ENCODE measurements at places on chromosomes 2 and 18.

DNA sequence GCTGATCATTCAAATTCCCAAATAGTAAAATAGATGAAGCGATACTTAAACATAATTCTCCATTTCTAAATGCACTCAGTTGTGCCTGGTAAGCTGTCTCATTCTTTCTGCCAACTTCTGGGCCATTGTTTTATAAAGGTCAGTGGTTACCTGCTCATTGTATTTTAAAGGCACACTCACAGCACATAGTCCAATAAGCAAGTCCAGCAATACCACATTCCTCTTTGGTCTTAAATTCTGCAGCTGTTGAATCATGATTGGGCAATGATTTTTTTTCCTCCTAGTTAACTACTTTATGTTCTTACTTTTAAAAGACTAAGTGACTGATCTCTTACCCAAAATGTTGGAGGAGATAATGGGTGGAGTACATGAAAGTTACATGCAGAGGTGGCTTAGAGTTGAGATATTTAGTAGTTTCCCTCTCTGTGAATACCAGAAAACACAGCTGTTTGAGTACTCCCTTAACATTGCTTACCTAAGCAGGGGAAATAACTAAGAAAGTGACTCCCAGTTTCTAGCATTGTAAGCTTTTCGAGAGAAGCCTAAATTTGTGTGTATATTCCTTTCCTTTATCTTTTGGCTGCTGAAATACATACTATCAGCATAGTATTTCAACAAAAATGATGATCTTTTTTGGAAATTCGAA lies 220.7 kb downstream of the CAMKMT start:
- DNase-seq: no peak

- no peak for DNase-seq
Observed at GRCh38 chr2:24392542-24393059, 32.3 kb upstream of the ITSN2 start.

DNA sequence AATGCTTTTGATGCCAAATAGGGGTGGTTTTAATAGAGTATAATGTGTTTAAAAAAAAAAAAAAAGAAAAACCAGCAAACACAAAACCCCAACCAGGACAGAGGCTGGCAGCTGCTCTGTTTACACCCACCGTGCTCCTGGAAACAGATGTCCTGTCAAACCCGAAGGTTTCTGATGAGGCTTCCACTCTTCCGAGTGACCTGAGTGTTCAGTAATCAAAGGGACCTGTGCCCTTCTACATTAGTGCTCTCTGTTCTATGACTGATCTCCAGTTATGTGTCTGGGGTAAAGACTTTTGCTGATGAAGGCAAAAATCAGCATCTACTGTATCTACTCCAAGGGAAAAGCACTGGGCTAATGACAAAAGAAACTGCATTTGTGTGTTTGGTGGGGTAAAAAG lies 3.5 kb upstream of the KLHL29 start:
- DNase-seq: no peak

- DNase-seq: no peak
Observed at GRCh38 chr2:48049371-48049770, 143.1 kb upstream of the FBXO11 start.

- no peak for DNase-seq
Observed at GRCh38 chr2:119179202-119179601, 20.7 kb upstream of the C1QL2 start.

DNA sequence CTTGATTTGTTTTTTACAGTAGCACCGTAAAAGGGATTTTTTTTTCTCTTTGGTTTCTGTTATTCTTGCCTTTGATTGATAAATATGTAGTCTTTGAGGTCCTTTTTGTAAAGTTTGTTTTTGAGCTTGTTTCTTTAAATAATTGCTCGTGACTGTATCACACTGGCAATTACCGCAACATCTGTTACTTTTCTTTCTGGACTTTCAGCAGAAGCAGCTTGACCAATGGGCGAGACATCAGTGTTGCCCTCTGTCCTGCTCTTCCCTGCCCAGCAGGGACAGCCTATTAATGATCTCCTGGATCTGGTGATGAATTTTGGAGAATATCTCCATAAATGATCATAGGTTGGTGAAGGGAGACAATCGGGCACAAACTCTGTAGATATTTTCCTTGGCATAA lies 74.9 kb downstream of the TDRD15 start:
- no peak for DNase-seq

GRCh38 chr2:173109253-173110188 lies 33.9 kb downstream of the MAP3K20 start:
- no peak for DNase-seq

GRCh38 chr2:171523088-171524017 lies 1.1 kb downstream of the CYBRD1 start:
- no peak for DNase-seq

DNA sequence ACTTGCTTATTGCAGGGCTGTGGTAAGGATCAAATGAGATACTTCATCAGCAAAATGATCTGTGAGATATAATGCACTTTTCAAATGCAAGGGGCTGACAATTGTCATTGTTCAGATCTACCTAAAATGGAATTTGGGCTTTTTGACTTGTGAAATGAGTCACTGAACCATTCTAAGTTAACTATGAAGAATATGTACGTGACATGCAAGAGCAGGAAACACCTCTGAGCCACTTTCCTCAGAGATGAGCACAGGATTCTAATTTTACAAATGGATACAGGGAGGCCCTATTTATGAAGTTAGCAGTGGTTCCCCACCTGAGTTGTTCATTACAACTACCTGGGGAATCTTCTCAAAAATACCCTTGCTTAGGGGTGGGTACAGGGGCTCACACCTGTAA lies 26.7 kb downstream of the CTLA4 start:
- no peak for DNase-seq

GRCh38 chr2:168660870-168661862 lies 141.3 kb upstream of the NOSTRIN start:
- DNase-seq: no peak

DNA sequence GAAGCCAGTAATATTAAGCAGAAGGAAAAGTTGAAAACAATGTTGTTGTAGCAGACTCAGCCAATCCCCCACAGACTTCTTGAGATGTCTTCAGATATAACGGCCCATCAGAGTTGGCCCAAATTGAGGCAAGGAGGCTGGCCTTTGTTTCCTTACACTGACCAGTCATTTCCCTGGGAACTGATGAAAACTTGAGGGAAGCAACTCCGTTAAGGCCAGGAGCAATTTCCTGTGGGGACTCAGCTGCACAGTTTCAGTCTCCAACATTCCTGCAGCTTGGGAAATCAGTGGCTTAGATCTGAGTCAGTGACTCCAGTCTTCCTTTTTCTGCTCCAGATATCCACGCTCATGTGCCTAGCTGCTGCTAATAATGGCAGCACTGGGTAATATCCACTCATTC lies 75.7 kb downstream of the FTCDNL1 start:
- no peak for DNase-seq

- no peak for DNase-seq
Observed at GRCh38 chr2:119674711-119675500, 4.1 kb upstream of the TMEM177 start.

DNA sequence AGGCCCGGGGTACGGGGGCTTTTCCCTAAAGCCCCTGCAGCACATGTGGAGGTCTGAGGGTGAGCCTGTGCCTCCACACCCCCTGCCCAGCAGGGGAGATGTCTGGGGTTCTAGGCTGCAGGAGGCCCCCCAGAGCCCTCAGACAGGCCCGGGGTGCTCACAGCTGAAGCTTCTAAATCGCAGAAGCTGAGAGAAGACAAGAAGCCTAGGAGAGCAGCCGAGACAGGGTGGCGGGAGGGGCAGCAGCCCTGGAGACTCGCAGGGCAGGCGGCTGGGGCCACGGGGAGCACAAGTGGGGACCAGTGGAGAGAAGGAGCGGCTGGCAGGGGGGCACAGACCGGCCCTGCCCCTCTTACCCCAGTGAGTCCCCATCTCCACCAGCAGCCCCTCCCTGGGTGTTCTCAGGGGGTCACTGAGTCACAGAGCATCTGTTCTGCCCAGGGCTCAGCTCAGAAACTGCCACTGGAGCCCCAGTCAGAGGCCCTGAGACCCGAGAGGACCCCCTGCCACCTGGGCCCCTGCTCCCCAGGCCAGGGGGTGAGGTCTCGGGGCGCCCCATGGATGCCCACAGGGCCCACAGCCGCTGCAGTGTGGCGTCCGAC lies 26.1 kb downstream of the GPC1 start:
- no peak for DNase-seq

- DNase-seq: no peak
Observed at GRCh38 chr2:231531883-231532755, 1.9 kb upstream of the NMUR1 start.

- DNase-seq: no peak
Observed at GRCh38 chr2:173132531-173132930, 56.9 kb downstream of the MAP3K20 start.

DNA sequence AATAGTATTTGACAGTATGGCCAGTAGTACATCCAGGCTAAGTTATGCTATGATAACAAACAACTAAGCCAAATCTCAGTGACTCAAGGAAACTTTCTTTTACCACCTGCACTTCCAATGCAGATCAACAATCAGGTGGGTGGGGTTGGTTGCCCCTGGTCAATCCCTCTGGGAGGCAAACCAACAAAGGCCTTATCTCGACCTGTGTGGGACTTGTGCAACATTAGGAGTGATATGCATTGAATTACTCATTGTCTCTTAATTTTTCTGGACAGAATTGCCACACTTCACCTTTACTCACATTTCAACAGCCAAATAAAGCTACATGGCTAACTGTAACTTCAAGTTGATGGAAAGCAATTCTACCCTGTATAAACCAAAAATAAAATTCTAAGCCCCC lies 1049.3 kb upstream of the CDH2 start:
- no peak for DNase-seq

DNA sequence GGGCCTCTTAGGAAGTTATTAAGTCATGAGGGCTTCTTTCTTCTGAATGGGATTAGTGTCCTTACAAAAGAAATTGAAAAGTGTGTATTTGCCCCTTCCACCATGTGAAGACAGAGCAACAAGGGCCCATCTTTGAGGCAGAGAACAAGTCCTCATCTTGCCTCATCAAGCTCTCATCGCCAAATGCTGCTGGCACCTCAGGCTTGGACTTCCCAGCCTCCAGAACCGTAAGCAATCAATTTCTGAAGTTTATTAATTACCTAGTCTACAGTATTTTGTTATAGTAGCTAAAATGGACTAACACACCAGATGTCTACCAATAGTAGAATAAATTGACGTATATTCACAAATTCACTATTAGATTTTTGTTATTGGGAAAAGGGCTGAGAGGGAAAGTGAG lies 74.6 kb downstream of the CCDC148 start:
- DNase-seq: no peak

DNA sequence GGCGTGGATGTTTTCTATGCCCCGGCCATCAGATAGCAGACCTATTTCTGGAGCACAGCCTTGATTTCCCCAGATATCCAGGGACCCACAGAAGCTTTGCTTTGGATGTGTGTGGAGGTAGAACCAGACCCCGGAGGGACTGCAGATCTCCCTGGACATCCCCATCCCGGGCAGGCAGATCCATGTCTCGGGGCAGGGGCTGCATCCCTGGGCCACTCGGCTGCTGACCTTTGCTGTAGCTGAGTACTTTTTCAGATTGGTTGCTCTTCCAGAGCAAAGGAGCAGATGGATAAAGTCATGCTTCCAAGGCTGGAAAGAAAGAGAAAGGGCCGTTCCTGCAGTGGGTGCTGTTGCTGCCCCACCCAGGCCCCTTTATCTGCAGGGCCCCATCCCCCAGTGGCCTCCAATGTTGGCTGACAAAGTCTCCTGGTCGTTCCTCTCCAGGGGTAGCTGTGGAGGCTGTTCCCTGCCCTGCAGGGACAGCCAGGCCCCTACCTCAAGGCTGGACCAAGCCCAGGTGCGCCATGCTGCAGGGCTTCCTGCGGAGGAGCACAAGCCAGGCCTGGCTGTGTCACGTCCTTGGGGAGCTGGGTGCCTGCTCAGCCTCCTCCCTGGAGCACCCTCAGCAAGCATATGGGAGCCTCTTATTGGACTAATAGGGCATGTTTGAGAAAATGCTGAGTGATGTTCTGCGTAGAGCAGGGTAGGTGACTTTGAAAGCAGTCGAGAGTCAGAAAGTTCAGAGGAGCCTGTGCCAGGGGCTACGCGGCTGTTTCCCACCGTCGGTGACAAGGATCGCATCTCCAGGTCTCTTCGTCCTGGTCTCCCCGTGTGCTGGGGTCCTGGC lies 68.4 kb downstream of the TPO start:
- DNase-seq: no peak

GRCh38 chr18:3660739-3661515 lies 211.0 kb downstream of the TGIF1 start:
- no peak for DNase-seq

DNA sequence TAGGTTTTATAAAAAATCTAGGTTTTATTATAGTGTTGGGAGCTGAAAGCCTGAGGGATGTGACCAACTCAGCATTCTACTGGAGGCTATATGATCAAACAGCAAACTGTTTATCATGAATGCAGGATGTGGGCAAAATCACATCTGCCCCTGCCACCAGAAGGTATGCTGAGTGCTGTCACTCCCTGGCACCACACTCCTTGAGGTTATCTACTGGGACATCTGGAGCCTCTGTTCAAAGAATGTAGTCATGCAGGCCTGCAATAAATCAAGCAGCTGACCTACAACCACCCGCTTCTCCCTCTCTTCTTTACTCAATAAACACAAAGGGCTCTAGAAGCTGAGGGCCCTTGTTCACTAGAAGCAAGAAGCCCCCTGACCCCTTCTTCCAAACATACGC lies 328.4 kb upstream of the DDX18 start:
- no peak for DNase-seq

- no peak for DNase-seq
Observed at GRCh38 chr2:239697399-239698164, 296.8 kb upstream of the HDAC4 start.

DNA sequence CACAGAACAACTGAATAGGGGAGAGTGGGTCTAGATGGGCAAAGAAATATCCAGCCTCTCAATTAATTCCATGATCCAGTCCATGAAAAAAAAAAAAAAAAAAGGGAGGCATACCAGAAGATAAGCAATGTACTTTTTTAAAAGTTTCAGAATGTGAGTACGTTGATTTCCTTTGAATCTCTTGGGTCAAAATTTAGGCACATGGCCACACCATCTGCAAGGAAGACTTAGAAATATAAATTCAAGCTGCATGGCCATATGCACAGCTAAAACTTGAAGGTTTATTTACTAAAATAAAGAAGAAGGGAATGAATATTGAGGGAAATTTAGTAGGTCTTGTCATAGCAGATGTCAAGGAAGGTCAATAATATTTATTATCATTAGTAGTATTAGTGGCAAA lies 286.5 kb upstream of the CDH7 start:
- DNase-seq: no peak

DNA sequence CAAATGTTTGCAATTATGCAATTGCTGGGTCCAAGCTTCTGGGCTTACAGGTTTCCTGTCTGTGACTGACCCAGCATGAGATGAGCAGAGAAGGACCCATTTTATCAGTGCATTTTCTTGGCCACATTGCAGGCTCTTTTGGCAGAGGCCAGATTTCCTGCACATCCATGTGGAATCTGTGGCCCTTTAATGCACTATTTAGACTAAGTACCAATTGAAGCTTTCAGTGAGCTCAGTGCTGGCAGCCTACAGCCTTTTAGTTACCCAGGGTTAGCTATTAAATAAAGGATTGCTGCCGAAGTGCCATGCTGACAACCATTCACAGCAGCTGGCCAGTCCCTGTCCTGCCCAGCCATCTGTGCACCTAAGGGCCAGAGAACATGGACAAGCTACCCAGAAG lies 165.0 kb downstream of the ANKRD30B start:
- no peak for DNase-seq

- no peak for DNase-seq
Observed at GRCh38 chr2:120604767-120605166, 130.9 kb upstream of the GLI2 start.

GRCh38 chr2:121085801-121086200 lies 199.2 kb downstream of the TFCP2L1 start:
- no peak for DNase-seq

GRCh38 chr18:41955688-41956087 lies 654 bp downstream of the PIK3C3 start:
- no peak for DNase-seq
